ENCODE measurements at places on chromosomes 16 and 17.

GRCh38 chr16:3152277-3152990 is 17.6 kb downstream of the ZNF213 start:
- peak; percentile 72 for DNase-seq

GRCh38 chr17:41369023-41369422 is 590 bp downstream of the KRT33B start:
- DNase-seq: no peak

DNA sequence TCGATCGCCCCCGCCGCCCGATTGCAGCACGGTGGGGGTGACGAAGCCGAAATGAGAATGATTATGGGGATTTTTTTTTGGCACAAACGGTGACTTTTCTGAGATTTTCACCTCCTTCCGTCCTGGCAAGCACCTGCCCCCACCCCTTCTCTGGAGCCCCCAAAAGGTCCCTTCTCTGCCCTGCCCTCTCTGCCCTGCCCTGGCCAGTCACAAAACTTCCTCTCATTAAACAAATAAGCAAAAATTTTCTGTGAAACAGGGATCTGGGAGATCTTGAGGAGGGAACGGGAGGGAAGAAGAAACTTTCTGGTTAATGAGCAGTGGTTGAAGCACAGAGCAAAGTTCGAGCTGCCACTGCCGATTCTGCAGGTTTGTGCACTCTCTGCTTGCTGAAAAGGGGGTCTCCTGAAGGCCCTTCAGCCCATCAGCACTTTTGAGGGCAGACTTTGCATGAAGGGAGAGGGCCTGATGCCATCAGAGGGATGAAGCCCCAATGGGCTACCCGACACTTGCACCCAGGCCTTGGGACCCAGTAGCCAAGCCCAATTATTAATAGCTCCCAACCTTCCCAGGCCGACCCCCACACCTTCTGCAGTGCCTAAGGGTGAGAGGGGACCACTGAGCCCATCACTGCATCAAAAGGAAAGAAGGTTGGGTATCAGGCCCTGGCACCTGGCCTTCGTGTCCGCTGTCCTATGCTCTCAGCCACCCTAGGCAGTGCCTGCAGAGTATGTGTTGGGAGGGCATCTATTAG is 1.0 kb upstream of the HOXB8 start:
- no peak for DNase-seq

- no peak for DNase-seq
These were observed 10.9 kb downstream of the HDAC5 start for GRCh38 chr17:44112284-44113280.

- DNase-seq: no peak
These were observed 25.6 kb upstream of the DOC2B start for GRCh38 chr17:206941-207560.

- DNase-seq: no peak
These were observed 26.9 kb upstream of the LGALS9 start for GRCh38 chr17:27603880-27604794.

DNA sequence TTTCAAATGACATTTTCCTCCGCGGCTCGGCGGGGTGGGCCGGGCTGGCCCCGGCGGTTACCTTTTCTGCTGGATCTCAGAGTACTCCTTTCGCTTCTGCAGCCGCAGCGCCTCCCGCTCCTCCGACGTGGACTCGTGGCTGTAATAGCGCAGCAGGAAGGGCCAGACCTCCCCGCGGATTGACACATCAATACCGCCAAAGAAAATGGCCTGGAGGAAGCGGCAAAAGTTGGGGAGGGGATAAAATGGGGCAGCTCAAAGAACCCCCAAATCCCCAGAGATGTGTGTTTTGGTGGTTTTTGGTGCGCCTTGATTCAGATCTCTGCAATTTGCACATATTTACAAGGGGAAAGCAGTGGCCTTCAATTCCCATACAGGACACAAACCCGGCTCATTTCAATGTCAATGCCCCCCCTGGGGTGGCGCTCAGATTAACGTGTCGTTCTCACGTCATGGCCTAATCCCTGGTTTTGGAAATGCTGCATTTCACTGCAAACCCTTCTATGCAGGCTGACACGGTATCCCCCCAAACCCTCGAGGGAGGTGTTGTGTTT is 85.9 kb downstream of the TBC1D16 start:
- no peak for DNase-seq

- DNase-seq: no peak
These were observed 2.3 kb downstream of the BAHCC1 start for GRCh38 chr17:81397314-81398175.

- DNase-seq: no peak
These were observed 30.1 kb downstream of the CCL4 start for GRCh38 chr17:36133602-36134236.

GRCh38 chr17:550041-550398 is 164.6 kb downstream of the VPS53 start:
- no peak for DNase-seq

DNA sequence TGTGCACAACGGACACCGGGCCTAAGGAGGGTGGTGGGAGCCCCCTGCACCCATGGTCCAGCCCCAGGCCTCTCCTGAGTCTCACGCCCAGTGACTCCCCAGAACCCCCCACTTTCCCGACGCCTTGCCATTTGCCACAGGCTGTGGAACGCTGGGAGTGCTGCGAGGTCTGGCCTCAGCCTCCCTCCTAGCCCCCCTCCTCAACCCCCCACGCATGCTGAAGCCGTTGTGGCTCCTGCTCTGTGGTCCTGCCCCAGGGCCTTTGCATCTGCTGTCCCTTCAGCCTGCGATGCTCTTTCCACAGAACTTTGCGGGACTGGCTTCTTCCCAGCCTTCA is 226.0 kb upstream of the GSE1 start:
- no peak for DNase-seq

- no peak for DNase-seq
These were observed 37.4 kb downstream of the HIC1 start for GRCh38 chr17:2092253-2092652.

DNA sequence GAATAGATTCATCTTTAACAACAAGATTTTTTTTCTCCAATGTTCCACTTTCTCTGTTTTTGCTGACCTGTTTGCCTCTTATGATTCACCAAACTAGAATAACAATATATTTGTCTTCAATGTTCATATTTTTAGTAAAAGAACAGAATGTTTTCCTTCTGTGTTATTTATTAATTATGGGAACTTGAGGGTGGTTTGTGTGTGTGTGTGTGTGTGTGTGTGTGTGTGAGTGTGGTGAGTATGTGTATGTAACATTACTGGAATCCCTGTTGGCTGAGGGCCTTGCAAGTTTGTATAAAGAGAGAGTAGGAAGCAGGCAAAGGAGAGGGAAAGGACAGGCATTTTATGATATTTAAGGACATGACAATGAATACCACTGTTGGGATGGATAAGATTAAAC is 13.8 kb downstream of the STXBP4 start:
- no peak for DNase-seq

DNA sequence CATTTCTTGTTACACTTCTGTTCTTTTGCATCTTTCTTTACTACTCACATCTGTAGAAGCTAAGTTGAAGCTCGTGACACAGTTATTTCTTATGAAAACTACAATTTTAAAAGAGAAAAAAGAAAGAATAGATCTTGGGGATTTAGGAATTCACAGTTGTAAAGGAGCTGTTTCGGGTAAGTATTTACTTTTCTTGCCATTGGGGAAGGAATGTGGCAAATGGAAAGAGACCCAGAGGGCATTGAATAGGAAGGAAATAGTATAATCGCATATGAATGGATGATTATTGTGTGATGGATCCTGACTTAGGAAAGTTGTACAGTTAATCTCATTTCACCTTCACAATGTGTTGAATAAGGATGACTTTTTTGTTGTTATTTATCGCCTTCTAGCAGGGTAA is 914.1 kb upstream of the CDH8 start:
- no peak for DNase-seq

DNA sequence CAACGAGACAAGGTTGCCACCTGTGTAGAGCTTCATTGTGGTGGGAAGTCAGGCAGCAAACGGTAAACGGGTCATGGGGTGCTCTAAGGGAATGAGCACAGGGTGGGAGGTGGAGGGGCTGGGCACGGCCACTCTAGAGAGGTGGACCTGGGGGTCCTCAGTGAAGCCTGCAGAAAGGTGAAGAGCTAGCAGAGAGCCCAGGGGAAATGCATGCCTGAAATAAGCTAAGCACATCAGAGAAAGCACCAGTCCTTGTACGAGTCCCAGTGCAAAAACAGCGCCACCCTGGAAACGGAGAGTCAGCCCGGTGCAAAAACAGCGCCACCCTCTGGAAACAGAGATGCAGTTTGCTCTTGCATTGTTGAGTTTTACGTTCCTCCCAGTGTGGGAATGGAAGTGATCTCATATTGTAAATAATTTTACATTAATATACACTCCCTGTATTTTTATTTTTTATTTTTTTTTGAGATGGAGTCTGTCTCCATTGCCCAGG is 65.0 kb downstream of the TBC1D16 start:
- no peak for DNase-seq

- DNase-seq: no peak
These were observed 39.8 kb downstream of the ABCA5 start for GRCh38 chr17:69287168-69287567.

DNA sequence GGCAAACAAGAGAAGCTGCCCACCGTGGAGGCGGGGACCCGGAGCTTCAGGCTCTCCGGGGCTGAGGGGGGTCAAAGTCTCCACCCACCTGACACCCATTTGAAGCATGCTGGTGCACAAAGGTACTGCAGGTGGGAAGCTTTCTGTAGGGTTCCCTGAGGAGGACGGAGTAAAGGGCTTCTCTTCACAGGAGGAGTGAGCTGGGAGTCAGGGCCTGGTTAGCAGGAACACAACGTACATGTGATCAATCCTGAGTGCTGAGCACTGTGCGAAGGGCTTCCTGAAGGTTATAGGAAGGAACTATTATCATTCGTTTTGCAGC is 252.9 kb upstream of the RPL38 start:
- no peak for DNase-seq

GRCh38 chr17:379531-380465 is 27.2 kb upstream of the RPH3AL start:
- DNase-seq: no peak

- no peak for DNase-seq
These were observed 18.7 kb downstream of the TSPOAP1 start for GRCh38 chr17:58309918-58310259.

DNA sequence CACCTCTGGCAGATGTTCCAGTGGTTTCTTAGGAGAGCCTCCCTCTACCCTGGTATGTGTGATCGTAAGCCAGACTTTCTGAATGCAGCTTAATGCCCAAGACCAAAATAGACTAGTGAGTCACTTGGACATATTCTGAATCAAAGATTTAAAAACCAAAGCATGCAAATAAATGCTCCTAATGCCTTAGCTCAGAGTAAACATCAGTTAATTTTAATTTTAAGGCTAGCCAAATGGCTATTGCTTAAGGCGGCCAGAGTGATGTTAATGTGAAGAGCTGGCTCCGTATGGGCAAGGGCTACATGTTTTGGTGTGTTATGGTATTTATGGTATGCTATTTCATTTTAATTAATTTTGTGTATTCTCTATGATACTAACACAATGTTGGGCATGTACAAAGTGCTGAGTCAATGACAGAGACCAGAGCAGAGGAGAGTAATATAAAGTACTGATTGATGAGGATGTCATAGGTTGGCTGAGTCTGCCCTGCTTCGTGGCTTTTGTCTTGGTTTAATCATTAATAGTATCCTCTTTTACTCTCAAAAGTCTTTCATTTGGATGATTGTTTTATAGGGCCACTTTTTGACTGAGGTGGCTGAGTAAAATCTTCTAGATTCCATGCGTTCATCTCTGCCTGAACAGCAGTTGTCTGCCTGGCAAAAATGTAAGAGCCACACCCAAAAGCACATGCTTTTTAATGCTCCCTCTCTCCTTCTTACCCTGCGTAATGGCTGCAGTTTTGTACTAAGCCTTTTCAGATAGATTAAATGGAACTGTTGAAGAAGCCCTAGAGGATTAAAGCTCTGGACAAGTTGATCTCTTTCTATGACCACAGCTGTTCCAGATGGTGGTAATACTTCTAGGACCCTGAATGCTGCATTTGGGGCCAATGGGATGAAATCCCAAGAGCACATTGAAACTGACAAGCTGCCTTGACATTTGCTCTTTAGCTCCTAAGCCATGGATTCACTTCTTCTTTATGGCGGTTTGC is 59.6 kb downstream of the MAP2K6 start:
- no peak for DNase-seq

DNA sequence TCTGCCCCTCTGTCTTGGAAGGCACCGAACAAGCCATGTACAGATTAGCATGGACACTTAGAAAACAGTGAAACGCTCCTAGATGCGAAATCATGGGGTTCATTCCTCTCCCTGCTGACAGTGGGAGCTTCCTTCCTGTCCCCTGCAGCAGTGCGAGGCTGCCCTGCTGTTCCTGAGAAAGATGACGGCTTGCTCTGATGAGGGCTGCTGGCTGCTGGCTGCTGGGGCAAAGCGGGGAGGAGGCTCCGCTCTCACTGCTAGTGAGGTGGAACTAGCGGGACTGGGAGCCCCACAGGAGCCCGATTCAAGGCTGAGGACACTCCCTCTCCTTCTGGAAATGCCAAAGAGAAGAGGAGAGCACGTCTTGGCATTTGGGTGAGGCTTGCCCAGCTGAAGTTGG is 25.9 kb upstream of the CACNG4 start:
- no peak for DNase-seq

DNA sequence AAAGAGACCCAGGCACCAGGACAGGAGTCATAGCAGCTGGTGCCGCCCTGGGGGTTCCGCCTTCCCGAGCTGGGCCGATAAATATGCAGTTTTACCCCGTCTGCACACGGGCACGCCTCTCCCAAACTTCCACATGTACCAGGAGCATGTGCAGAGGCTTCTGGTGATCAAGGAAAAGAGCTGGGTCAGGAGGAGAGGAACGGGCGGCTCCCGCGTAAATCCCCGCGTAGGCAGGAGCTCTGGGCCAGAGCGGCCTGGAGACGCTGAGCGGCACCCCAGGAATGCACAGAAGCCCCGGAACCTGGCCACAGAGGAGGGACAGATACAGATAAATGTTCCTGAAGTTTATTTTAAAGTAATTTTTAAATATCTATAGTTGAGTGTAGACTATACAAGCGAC is 46.6 kb upstream of the METRNL start:
- DNase-seq: no peak

GRCh38 chr16:73735018-73735417 is 561.6 kb upstream of the PSMD7 start:
- DNase-seq: no peak

- no peak for DNase-seq
These were observed 23.9 kb upstream of the CLEC18A start for GRCh38 chr16:69927056-69927757.

DNA sequence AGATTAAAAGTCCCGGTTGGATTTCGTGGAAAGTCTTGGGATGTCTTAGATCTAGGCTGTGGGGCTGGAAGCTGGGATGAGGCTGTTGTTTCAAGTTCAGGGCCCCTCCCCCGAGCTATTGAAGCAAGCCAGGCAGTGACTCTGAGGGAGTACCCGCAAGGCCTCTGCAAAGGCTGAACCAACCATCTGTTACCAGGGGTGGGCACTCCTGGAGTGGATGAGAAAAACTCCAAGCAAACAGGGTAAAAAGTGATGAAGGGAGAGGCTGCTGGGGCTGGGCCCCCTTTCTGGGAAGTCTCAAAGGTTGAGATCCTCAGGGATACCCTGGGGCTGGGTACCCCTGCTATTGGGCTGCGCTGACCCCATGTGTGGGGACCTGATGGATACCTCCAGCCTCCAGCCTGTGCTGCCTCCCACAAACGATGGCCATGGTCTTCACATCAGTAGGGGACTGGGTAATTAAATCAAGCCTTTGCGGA is 82.4 kb upstream of the KIFC3 start:
- no peak for DNase-seq

GRCh38 chr17:57601143-57601735 is 143.9 kb downstream of the CCDC182 start:
- no peak for DNase-seq

- no peak for DNase-seq
These were observed 86.8 kb upstream of the HSBP1 start for GRCh38 chr16:83720981-83721380.

- DNase-seq: peak; percentile 48
These were observed 2.7 kb downstream of the XYLT1 start for GRCh38 chr16:17467923-17468540.

- peak; percentile 69 for DNase-seq
These were observed 84.1 kb downstream of the TBC1D16 start for GRCh38 chr17:79951361-79952264.

All from amygdala (tissue), 56 donors.